Lung (tissue), 17 donors: ENCODE measurements at places on chromosomes 16 and 17. TPM values are rescaled to one million over a fixed set of nuclear protein-coding genes. Genes with fewer than 3 reads are reported as not detected.

DNA sequence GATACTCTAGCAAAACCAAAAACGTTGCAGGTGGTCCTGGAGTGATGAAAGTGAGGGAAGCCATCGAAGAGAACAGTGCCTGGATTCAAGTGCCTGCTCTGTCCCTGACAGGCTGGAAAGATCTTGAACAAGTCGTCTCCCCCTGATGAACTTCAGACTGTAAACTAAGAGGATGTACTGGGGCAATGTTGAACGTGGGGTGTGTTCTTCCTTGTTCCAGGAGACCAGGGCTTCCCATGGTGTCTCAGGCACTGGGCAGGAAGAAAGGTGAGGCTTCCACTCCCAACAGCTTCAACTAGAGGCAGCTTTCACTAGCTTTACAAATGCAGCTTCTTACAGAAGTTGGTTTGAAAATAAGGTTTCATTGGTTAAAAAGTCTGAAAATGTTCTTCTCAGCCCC is 21.4 kb upstream of the NF1 start:
- H3K4me1 ChIP-seq, result no peaks in the 10 kb centered on the region
- H3K4me3 ChIP-seq, result no peak overlapping the region
- H3K27ac ChIP-seq, result no peak overlapping the region
- DNase-seq, result no peak
- no peaks in the 10 kb centered on the region for H3K27me3 ChIP-seq

GRCh38 chr17:35083071-35083470 is 19.6 kb upstream of the RFFL start:
- H3K27me3 ChIP-seq, result no peaks in the 10 kb centered on the region
- no peaks in the 10 kb centered on the region for H3K36me3 ChIP-seq
- no peak overlapping the region for H3K4me3 ChIP-seq
- no peaks in the 10 kb centered on the region for H3K4me1 ChIP-seq
- DNase-seq, result no peak

The CPNE7 gene
- total RNA-seq, result 0.65 TPM

DNA sequence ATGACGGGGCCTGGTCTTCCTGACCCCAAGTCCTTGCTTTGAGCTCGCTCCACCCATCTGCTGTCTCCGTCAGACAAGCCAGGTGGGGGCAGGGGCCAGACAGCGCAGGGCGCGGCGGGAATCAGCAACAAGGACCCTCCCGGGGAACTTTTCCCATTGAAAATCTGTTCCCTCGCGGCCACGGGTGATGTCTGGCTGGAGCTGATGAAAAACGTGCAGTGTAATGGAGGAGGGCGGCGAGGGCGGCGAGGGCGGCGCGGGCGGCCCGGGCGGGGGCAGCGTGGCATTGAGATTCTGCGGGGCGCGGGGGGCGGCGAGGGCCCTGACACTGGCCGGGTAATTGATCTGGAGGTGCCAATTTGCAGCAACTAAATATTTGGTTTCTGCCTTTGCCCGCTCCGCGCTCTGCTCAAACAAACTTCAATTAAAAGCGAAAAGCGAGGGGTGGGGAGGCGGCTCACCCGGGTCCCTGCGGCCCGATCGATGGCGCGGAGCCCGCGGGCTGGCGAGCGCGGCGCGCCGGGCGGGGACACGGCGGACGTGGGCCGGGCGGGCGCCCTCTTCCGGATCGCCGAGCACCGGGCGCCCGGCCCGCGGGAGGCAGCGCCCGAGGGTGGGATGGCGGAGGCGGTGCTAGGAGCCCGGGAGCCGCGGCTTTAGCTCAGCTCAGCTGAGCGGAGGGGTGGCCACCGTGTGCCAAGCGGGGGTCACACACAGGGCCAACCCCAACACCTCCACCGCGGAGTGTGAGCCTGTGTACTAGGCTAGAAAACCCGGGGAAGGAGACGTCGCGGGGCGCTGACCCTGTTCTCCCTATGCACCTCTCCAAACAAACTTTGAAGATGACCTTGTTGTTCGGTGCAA is 32.4 kb downstream of the DCAKD start:
- H3K36me3 ChIP-seq, result peaks cover 3% of the 10 kb centered on the region
- peak; percentile 70 for DNase-seq
- no peaks in the 10 kb centered on the region for H3K27me3 ChIP-seq
- H3K4me3 ChIP-seq, result no peak overlapping the region

DNA sequence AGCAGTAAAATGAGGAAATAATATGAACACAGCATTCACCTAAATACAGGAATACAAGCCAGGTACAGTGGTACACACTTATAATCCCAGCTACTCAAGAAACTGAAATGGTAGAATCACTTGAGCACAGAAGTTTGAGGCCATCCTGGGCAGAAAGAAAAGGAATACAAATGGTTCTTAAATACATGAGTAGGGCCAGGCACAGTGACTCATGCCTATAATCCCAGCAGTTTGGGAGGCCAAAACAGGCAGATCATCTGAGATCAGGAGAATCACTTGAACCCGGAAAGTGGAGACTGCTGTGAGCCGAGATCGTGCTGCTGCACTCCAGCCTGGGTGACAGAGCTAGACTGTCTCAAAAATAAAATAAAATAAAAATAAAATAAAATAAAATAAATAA is 23.0 kb upstream of the SMG8 start:
- H3K27ac ChIP-seq, result no peak overlapping the region
- H3K27me3 ChIP-seq, result no peaks in the 10 kb centered on the region
- H3K36me3 ChIP-seq, result peaks cover 3% of the 10 kb centered on the region
- H3K4me3 ChIP-seq, result no peak overlapping the region
